ENCODE measurements at places on chromosomes 1 and 21.

DNA sequence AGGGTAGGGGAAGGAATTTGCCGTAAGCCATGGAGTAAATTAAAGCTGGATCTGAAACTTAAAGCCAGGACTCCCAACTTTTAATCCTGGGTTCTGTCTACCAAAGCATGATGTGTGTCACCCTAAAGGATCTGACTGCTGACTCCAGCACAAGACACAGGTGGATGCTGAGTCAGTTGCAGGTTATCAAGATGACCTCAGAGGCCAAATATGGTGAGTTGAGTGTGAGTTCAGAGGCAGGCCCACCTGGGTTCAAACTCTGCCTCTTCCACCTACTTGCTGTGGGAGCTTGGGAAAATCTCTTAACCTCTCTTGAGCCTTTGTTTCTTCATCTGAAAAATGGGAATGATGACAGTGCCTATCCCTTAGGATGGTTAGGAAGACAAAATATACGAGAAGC, 16.7 kb upstream of the LDLRAP1 start:
- DNase-seq: no peak

- no peak for DNase-seq
These were observed 11.5 kb upstream of the PLA2G5 start for GRCh38 chr1:20058531-20058930.

GRCh38 chr1:186113461-186113860, 261.6 kb downstream of the TPR start:
- DNase-seq: no peak

GRCh38 chr1:196380316-196380715, 227.9 kb downstream of the KCNT2 start:
- no peak for DNase-seq

DNA sequence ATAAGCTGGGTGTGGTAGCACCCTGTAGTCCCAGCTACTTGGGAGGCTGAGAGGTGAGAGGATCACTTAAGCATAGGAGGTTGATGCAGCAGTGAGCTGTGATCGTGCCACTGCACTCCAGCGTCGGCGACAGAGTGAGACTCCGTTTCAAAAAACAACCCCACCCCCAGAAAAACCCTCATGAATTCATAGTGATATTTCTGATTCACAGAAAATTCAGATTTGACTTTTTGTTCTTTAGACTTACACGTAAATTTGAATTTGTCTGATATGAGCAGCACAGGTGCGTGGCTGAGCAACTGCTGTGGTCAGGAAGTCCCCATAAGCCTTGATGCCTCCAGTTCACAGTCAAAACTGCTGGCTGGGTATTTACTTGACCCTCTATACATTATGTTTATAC, 10.0 kb upstream of the MORC3 start:
- no peak for DNase-seq

- no peak for DNase-seq
These were observed 68.2 kb upstream of the TMPRSS2 start for GRCh38 chr21:41576013-41576615.

DNA sequence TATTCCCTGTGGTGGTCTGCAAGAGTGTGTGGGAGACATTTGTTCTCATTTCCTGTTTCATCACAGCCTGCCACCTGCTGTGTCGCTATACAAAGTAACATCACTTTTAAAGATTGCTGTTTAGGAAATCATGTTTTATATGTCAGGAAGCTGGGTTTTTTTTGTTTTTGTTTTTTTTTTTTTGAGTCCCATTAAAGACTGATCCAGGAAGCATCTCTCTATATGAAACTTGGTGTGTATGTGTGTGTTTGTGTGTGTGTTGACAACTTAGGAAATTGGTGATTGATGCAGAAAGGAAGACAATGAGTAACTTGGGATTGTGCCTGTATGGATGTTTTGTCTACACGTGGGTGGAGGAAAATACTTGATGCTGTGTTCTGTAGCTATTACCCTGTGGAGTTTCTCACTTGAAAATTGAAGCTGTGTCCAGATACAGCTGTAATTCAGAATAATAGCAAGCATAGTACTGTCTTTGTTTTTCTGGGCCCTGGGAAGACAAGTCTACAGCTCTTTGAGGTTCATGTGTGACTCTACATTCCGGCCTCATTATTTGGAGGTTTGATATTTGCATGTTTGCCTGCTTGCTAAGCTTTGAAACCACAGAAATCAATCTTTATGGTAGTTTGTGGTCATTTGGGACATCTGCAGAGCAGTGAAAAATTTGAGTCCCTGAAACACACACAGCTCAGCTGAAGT, 47.9 kb downstream of the LAMC1 start:
- DNase-seq: no peak

- no peak for DNase-seq
These were observed 71.6 kb downstream of the USP25 start for GRCh38 chr21:15801352-15801863.

DNA sequence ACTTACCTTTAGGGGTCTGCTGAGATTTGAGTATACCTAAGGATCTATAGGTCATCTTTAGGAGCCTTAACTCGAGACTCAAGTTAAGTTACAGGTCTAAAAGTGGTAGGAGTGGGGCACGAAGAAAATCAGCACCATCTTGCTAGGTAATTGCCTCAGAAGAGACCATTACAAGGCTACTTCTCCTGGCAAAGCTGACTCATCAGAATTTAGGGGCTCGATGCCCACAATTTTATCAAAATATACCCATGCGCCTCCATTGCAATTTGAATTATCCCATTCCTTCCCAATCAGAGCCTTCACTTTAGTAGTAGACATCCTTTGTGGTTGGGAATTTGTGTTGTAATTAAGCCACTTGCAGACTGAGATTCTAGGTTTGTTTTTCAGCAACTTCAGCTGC, 1994.3 kb downstream of the MRPL39 start:
- DNase-seq: no peak

DNA sequence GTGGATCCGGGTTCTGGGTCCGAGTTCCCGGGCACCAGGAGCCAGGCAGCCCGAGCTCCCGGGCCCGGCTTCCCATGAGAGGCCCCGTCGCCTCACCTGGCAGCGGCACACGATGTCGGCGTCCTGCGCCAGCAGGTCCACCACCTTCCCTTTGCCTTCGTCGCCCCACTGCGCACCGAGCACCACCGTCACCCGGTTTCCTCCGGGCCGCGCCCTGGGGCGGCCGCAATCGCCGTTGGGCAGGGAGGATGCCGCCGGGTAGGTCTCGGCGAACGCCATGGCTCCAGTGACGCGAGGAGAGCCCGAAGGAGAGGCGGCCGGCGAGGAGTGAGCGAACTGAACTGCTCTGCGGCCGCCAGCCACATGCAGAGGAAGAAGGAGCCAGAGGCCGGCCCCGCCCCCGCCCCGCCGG, at the start of gene ADSS2:
Gene ADSS2 (minus strand): TSS at position 371 of the 412 bp plus-strand sequence. CDS start 92 bp downstream, at position 279.
- no peak for DNase-seq

- DNase-seq: no peak
These were observed 2.8 kb downstream of the GALNT2 start for GRCh38 chr1:230069796-230070195.
